Esophagus squamous epithelium (tissue), 5 donors: ENCODE measurements at places on chromosomes 1 and 21. TPM values are rescaled to one million over a fixed set of nuclear protein-coding genes. Genes with fewer than 3 reads are reported as not detected.

DNA sequence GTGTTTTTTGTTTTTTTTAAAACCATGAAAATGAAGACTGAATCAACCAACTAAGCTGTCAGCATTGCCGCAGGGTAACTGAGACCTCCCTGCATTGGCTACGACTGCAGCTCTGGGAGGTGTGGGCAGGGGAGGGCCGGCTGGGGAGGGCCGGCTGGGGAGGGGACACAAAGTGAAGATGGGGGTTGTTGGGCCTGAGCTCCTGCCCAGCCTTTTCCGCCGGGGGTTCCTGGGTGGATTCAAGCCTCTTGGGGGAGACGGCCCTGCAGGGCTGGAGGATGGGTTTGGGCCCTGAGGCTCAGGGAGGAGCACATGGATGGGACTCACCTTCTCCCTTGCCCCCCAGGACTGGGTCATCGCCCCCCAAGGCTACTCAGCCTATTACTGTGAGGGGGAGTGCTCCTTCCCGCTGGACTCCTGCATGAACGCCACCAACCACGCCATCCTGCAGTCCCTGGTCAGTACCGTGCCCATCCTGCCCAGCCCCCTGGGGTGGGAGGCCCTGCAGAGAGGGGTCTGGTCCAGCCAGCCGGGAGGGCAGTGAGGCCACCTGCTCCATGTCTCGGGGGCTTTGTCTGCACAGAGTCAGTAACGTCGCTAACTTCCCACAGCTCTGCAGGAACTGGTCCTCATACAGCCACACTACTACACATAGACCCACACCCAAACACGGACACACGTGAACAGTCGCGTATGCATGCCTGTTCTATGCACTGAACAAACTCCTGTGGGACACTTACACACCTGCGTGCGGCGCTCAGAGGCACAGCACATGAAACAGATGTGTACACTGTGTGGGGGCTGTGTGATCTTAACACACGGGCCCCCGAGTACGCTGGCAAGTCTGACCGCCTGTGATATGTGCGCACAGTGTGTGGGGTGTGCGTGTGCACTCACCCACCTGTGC, 31.5 kb downstream of the BMP8A start:
- DNase-seq, result no peak

DNA sequence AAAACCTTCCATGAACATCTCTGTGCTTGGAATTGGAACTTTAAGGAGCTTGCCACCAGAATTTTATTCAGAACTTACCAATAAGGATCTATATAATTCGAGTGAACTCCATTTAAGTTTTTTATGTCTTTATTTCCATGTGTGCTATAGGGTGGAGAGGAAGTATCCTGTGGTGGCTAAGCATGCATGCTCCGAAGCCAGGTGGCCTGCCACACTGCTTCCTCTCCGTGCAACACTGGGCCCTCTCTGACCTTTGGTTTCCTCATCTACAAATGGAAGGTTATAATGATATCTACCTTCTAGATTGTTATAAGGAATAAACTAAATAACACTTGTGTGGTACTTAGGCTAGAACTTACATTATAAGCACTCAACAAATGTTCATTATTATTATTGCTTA, 382.1 kb downstream of the PTPRC start:
- no peak for DNase-seq

GRCh38 chr1:19909392-19909791, 14.0 kb downstream of the PLA2G2E start:
- no peak for DNase-seq

DNA sequence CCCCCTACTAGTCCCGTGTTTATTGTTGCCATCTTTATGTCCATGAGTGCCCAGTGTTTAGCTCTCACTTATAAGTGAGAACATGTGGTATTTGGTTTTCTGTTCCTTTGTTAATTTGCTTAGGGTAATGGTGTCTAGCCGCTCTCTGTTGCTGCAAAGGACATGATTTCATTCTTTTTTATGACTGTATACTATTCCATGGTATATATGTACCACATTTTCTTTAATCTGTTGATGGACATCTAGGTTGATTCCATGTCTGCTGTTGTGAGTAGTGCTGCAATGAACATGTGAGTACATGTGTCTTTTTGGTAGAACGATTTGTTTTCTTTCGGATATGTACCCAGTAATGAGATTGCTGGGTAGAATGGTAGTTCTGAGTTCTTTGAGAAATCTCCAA, 44.2 kb upstream of the METTL18 start:
- DNase-seq, result no peak

GRCh38 chr1:30610917-30611316, 112.5 kb downstream of the MATN1 start:
- no peak for DNase-seq

DNA sequence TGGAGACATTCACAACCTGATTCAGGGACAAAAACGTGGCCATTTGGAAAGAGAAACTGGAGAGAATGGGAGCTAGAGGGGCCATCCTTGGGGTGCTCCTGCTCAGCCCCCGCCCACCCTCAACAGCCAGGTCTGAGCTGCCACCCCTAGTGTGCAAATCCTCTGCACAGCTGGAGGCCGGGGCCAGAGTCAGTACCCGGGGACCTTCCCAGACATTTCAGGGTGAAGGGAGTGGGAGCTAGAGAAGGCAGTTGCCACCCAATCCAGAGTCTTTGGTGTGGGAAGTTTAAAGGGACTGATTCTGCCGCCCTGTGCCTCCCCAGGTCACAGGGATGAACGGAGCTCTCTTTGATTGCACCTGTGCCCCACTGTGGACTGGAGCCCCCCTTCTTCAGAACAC, 397.4 kb downstream of the MATN1 start:
- no peak for DNase-seq

DNA sequence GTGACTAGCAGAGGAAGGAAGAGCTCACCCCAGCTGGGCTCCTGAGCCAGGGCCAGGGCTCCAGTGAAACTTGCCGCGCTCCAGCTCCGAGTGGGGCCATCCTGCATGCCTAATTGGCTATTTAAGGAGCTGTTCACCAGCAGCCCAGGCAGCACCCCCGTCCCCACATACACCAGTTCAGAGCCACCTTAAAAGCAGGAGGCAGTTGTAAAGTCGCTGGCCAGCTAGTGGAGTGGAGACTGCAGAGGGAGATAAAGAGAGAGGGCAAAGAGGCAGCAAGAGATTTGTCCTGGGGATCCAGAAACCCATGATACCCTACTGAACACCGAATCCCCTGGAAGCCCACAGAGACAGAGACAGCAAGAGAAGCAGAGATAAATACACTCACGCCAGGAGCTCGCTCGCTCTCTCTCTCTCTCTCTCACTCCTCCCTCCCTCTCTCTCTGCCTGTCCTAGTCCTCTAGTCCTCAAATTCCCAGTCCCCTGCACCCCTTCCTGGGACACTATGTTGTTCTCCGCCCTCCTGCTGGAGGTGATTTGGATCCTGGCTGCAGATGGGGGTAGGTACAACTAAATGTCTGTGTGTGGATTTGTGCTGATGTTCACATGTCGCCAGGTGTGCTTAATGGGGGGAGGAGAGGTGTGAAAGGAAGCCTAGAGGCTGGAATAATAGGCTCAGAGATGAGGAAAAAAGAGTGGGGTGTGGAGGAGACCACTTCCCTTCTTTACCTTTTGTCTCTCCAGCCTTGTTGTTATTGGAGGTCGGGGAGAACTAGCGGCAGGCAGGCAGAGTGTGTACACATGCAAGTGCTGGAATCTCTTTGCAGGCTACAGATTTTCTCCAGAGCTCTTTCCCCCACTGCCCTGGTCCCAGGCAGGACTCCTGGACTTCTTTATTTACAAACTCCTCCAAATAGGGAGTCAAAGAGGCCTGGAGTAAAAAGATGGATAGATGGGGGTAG, at the start of gene CA14:
TSS of gene CA14 (plus strand) at position 151 of the 962 bp plus-strand sequence. CDS start at position 506, 355 bp downstream.
- no peak for DNase-seq

DNA sequence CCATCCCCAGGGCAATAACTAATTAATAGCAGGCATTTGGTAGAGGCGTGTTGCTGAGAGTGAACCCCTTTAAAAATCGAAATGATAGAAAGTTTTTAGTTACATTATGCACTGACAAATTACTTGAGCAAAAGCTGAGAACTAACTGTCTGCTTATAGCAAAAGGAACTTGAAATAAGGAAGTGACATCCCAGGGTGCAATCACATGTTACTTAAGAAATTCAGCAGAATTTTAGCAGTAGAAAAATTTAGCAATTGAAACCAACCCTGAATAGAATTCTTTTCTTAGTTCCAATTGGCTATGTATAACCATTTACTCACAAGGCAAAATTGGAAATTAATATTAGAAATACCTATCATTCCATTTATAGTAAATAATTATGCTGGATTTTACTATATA, 139.5 kb upstream of the SAMSN1 start:
- DNase-seq, result no peak

- DNase-seq, result no peak
Measured at GRCh38 chr1:81681601-81682266, 119.0 kb upstream of the ADGRL2 start.

DNA sequence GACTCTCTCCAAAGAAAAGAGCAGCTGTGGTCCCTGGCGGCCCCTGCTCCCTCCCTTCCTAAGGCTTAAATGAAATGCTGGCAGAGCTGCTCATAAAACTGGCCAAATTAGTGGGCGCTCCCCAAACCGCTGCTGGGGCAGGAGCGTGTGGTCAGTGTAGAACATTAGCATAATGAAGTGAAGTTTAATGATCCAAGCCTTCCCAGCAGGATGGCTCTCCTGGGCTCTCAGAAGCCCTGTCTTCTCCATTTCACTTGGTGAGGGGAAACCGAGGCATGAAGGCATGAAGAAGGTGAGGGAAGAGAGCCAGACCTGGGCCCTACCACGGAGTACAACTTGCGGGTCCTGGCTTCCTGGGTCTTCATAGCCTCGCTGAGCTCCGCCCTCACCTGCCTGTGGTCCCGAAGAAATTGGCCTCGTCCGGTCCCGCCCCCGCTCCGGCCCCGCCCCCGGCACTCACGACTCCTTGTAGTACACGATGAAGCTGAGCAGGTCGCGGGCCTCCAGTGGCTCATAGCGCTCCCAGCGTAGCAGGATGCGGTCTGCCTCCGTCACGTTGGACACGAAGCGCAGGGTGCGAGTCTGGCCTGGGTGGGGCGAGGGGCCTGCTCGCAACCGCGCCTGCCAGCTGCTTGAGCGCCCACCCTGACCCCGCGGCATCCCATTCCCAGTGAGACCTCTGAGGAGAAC, 10.3 kb downstream of the INSRR start:
- no peak for DNase-seq

GRCh38 chr1:198444792-198445191, 95.7 kb downstream of the ATP6V1G3 start:
- no peak for DNase-seq

GRCh38 chr21:30256100-30256499, 26.6 kb downstream of the KRTAP24-1 start:
- no peak for DNase-seq

DNA sequence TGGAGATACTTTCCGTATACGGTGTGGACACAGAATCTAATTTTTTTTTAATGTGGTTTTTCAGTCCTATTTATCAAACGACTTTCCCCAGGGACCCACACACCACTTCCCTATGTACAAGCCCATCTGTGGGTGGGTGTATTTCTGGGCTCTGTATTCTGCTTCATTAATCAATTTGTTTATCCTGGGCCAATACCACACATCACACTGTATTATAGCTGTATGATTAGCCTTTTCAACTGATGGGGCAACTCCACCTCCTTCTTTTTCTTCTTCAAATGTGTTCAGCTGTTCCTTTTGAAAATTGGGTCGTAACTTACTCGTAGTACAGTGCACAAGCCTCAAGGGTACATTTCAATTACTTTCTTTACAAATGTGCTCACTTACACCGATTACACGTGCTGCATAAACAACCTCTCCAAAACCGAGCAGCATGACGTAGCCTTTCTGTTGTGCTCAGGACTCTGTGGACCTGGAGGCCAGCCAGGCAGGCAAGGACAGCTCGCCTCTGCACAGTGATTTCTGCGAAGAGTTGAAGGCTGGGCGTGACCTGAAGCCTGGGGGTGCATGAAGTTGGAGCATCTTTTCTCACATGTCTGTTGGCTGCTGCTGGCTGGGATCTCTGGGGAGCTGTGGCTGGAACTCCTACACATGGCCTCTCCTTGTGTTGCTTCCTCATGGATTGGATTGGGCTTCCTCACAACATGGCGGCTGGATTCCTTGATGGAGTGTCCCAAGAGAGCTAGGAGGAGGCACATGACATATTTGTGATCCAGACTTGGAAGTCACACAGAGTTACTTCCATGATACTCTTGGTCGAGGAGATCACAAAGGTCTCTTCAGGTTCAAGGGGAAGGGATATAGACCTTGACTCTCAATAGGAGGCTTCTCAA, 126.5 kb downstream of the CRYAA start:
- no peak for DNase-seq

- DNase-seq, result no peak
Measured at GRCh38 chr1:194629011-194629410, 1442.6 kb upstream of the B3GALT2 start.

- DNase-seq, result no peak
Measured at GRCh38 chr1:203138066-203138465, 10.5 kb downstream of the ADORA1 start.

- no peak for DNase-seq
Measured at GRCh38 chr1:175388285-175388684, 195.7 kb upstream of the KIAA0040 start.

- DNase-seq, result no peak
Measured at GRCh38 chr1:54229281-54229891, 29.4 kb downstream of the MRPL37 start.

DNA sequence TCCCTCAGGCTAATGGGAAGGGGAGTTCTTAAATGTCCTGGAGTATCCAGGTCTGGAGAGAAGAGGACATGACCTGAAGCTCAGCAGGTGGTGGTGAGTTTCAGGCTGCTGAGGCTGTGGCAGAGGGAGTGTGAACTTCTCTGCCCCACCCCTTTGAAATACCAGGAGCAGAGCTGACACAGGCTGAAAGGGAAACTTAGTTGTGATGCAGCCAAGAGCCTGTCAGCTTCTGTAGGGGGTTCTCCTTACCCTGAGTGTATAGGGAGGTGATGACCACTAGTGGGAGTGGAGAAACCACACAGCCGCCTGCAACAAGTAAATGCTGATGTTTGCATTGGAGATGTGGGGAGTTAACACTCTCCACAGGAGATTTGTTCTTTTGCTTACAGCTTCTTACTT, 152.3 kb downstream of the FCRL5 start:
- DNase-seq, result no peak

DNA sequence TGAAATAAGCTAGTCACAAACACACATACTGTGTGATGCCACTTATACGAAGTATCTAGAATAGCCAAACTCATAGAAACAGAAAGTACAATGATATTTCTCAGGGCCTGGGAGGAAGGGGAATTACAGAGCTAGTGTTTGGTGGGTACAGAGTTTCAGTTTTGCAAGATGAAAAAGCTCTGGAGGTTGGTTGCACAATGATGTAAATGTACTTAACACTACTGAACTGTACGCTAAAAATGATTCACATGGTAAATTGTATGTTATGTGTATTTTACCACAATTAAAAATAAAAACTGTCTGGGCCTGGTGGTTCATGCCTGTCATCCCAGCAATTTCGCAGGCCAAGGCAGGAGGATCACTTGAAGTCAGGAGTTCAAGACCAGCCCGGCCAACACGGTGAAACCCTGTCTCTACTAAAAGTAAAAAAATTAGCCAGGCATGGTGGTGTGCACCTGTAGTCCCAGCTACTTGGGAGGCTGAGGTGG, 15.3 kb upstream of the FHAD1 start:
- DNase-seq, result no peak

Gene LCE3D
- not detected for total RNA-seq

Gene OR2T1
- not detected for total RNA-seq

Gene KCNK2
- total RNA-seq, result not detected

Gene CNR2
- total RNA-seq, result under 0.01 TPM

Gene GOLT1A
- total RNA-seq, result not detected

Gene NUF2
- 10.6 TPM for total RNA-seq

Gene UTS2
- not detected for total RNA-seq

Gene ZBTB17
- total RNA-seq, result 19.1 TPM

Gene DCDC2B
- total RNA-seq, result not detected

Gene SPRR2F
- 1,391 TPM for total RNA-seq
